ENCODE measurements at places on chromosomes 16 and 17. TPM values are rescaled to one million over a fixed set of nuclear protein-coding genes. Genes with fewer than 3 reads are reported as not detected.

GRCh38 chr17:64073771-64074703, 53.6 kb upstream of the ICAM2 start:
- no peak for DNase-seq

DNA sequence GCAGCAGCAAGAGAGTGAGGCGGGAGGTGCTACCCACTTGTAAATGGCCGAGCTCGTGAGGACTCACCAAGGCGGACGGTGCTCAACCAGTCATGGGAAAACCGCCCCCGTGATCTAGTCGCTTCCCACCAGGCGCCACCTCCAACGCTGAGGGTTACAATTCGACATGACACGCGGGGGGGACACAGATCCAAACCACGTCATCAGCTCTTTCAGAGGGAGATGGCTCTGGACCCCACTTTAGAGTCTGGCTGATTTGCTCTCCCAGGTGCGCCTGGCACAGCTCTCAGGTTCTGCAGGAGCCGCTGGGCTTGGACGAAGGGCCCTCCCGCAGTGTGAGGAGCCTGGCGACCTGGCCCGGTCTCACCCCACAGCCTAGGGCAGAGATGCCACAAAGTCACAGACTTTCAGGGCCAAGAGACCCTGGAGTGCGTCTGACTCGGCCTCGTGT, 21.1 kb upstream of the DOC2B start:
- DNase-seq, result no peak

DNA sequence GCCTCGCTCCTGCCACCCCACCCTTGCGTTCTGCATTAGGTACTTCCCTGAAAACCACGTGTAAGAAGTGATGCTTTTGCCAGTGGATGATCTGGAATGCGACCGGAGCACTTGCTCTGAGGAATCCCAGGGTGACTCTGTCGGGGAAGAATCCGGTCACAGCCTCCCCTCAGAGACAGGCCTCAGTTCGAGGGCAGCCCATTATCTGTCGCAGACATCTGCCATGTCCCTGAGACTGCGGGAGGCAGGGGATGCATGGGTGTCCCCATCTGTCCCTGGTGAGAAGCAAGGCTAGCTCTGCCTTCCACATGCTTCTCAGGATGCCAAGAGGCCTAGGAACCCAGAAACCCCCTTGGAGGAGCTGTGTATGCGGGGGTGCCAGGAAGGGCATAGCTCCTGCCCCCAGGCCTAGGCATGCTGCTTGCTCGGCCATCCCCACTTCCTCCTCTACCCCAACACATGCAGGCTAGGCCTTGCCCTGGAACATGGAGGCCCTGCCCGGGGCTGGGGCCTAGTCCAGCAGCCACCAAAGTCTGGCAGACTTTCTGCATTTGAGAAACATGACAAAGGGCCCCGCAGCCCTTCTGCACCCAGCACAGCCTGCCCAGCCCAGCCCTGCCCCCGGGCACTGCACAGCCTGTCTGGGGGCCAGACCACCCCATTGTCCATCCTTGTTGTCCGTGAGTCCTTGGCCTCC, 20.5 kb downstream of the MNT start:
- DNase-seq, result no peak

Gene CDH16
- total RNA-seq, result not detected

Gene VWA3A
- total RNA-seq, result not detected

Gene CCL14
- total RNA-seq, result 3.9 TPM

DNA sequence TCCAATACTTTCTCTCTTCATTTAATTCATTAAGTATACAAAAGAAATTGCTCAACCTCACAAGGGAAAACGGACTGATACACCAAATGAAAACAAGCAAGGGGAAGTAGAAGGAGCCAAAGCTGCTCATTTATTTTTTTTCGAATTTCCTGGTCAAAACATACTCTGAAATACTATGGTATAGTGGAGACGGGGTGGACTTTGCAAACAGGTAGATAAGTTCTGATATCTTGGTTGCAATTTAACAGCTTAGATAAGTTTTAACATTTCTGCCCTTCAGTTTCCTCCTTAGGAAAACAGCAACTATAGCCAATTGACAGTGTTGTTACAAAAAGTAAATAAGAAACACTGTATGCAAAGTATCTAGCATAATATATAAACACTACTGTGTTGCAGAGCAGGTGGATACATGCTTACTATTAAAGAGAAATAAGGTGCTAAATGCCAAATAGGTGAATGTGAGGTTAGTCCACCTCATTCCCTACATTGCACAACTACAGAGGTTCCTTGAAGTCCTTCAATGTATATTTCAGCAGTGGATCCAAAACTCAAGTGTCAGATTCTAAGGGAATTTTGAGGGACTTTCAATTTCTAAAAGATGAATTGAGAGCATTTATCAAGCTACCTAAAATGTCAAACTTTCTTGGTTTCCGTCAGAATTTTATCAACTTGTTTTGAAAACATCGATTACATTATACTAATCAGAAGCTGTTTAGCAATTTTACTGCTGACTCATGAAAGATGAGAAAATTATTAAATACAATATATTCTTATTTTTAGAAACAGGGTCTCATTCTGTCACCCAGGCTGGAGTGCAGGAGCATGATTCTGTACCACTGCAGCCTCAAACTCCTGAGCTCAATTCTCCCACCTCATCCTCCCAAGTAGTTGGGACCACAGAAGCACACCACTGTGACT, 11.0 kb downstream of the CCDC47 start:
- no peak for DNase-seq

- DNase-seq, result no peak
Measured at GRCh38 chr17:4116516-4116915, 26.3 kb downstream of the ZZEF1 start.

DNA sequence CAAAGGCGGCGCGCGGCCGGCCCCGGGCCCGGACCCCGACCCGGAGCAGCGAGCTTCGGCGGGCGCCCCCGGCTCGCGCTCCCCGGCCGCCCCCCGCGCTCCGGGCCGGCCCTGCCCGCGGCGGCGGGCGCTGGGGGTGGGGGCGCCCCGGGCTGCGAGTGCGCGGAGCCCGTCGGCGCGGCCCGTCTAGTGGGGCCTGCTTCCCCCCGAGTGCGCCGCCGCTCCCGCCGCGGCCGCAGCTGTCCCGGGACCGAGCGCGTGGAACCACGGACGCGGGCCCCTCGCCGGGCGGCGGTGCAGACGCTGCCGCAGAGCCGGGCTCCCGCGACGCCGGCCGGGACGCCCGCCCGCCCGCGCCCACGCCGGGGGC, 308 bp downstream of the ADCY9 start:
- no peak for DNase-seq

DNA sequence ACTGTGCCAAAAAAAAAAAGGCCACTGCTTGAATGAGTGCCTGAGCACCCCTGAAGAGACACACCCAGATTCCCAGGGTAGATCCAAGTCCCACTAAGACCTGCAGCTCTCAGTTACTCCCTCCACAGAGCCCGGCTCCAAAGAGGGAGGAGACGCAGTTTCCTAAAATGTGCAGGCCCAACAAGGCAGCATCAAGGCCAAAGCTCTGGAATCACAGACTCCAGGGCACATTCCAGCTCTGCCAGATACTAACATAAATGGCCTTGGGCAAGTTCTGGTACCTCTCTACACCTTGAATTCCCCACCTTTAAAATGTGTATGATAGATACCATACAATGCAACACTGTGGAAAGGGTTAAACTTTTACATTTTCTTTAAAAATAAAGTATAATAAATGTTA, 57.0 kb downstream of the GAS7 start:
- no peak for DNase-seq

DNA sequence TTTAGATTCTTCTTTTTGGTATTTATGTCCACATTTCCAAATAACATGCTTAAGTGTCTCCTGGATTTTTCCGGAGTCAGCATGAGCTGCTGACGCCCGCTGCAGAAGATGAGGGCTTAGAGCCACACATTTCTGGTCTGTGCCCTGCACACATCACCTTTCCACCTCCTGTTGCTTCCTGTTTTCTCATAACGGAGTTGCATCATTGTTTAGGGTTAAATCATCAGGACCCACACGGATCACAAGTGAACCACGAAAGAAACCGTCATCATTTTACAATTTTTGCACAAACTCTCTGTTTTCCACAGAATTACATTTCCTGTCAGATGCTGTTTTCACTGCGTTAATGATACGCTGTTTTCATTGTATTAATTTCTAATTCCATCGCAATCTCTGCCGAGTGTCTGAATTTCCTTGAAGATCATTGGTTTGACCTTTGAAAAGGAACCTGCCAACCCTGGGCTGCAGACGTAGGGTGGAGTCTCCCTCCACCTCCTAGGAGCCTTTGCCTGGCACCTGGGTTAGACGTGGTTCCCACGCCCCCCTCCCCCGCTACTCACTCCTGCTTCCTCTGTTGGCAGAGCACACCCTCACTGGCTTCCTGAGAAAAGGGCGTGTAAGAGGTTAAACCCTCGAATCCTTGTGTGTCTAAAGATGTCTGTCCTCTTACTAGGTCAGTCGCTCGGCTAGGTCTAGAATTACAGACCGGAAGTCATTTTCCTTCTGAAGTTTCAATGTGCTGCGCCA, 68.2 kb downstream of the RNF213 start:
- peak; percentile 57 for DNase-seq

GRCh38 chr16:75495076-75495674, at the start of gene CHST6:
TSS of gene CHST6 (minus strand) at chr16:75495441. CDS start at chr16:75479828, 15,613 bp downstream.
- peak; percentile 16 for DNase-seq

- DNase-seq, result no peak
Measured at GRCh38 chr16:79312502-79312901, 288.0 kb downstream of the MAF start.

GRCh38 chr17:55346658-55347057, 75.0 kb downstream of the MMD start:
- no peak for DNase-seq

DNA sequence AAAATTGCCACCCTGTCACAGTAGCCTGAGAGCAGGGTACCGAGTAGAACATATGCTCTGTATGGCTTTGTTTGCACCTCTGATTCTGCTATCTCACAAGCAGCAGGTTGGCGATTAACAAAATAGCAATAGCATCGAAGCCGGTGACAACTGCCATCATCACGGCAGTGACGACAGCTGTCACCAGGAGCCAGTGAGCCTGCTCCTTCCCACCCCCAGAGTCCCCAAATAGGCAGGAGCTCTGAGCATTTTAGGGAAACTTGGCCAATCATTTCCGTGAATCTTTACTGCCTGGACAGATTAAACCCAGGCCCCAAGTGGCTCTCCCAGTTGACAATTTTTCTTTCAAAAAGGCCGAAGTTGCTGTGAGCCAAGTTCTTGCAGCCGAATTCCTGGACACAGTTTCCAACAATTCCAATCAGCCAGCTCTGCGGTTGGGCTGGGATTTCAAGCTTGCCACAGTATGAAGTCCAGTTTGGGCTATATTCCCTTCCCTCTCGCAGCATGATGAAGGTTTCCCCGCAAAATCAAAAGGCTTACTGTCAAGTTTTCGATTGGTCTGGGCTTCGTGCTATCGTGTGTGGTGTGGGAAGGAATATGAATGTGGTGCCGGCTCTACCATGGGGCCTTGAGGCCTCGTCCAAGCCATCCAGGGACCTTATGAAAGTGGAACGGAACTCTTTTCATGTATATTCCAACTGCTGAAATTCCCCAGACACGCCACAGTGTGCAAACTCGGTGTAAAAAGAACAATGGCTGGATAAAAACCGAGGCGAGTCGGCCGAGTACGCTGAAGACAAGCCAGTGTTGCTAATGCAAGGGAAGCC, 186.6 kb downstream of the C16orf78 start:
- DNase-seq, result no peak

- DNase-seq, result no peak
Measured at GRCh38 chr17:283911-284675, 68.5 kb downstream of the RPH3AL start.

GRCh38 chr16:86476956-86477534, 33.3 kb upstream of the FOXF1 start:
- peak; percentile 20 for DNase-seq

GRCh38 chr17:68403122-68403521, 54.2 kb downstream of the WIPI1 start:
- DNase-seq, result no peak

DNA sequence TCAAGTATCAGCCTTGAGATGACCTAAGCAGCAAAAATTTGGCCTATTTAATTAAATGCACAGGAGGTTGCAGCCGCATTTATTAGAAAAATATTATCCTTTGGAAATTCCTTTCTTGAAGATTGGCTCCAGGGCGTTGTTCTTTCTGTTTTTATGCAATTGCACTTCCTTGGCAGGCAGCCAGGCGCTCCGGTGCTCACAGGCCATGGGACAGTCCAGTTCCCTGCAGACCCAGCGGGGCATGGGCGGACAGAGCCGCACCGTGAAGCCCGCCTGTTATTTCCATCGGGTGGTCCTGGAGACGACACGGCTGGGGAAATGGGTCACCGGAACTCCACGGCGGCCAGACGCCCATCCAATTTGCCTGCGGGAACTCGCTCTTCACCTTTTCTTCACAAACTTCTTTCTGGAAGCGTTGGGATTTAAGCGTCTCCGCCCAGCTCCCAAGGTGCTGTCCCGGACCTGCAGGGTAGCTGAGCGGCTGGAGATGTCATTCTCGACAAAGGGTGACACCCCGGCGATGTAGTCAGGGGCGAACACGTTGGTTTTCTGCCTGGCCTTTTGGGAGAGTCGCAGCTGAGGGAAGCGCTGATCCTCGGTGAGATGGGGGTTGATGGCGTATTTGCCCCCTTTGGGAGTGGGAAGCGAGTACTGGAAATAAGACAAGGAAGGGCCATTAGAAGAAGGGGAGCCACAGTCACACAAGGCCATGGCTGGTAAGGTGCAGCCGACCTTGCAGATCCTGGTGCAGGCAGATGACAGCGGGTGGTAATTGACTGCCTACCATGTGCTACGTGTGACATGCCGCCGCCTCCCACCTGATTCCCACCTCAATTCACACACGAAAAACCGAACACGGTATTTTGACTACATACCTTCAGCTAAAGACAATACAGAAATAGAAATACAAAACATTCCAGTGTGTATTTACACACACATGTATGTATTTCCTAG, 12.5 kb downstream of the NOB1 start:
- DNase-seq, result peak; percentile 83

Gene SULT1A4
- 1.8 TPM for total RNA-seq

Gene KRTAP2-3
- not detected for total RNA-seq

Gene ITGAL
- total RNA-seq, result not detected

Gene SBK1
- total RNA-seq, result under 0.01 TPM

Gene GFAP
- not detected for total RNA-seq

Gene KCNG4
- total RNA-seq, result not detected

Gene EPOP
- 0.40 TPM for total RNA-seq

DNA sequence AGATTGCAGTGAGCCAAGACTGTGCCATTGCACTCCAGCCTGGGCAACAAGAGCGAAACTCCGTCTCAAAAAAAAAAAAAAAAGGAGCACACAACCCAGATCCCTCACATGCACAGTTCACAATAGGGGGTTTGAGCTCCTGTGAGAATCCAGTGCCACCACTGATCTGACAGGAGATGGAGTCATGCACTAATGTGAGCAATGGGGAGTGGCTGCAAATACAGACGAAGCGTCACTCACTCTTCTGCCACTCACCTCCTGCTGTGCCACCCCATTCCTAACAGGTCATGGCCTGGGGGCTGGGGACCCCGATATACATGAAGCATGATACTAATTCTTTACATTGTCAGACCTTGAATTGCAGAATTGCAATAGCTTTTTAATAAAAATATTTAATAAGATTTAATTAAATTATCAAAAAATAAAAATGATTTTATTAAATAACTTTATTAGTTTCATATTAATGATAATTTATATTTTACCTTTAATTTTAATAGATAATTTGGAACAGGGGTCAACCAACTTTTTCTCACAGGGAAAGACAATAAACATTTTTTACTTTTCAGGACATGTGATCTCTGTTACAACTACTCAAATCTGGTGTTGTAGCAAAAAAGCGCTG, 171.4 kb downstream of the COPRS start:
- no peak for DNase-seq

GRCh38 chr16:75244844-75245758, 6.3 kb downstream of the BCAR1 start:
- peak; percentile 95 for DNase-seq

GRCh38 chr17:83191388-83192160, 112.2 kb downstream of the METRNL start:
- DNase-seq, result no peak
